GM23248 (cell line): ENCODE measurements at places on chromosomes 12 and 14. TPM values are rescaled to one million over a fixed set of nuclear protein-coding genes. Genes with fewer than 3 reads are reported as not detected.

- DNase-seq: peak; percentile 18
- no peaks in the 10 kb centered on the region for H3K36me3 ChIP-seq
- no peak overlapping the region for H3K27ac ChIP-seq
- peaks cover 26% of the 10 kb centered on the region for H3K27me3 ChIP-seq
Measured at GRCh38 chr14:88791629-88792472, 902 bp downstream of the EML5 start.

DNA sequence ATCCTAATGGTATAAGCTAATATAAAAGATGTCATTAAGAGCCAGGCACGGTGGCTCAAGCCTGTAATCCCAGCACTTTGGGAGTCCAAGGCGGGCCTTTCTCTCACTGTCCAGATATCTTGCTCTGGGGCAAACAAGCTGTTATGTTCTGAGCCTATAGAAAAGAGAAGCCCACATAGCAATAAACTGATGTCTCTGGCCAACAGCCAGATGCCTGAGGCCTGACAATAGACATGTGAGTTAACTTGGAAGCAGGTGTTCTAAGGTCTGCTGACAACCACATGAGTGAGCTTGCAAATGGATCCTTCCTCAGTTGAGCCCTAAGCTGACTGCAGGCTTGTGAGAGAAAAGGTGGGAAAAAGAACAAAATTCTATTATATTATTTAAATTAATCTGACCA, 25.0 kb downstream of the YAF2 start:
- peaks cover 18% of the 10 kb centered on the region for H3K4me1 ChIP-seq
- DNase-seq: no peak
- peaks cover 9% of the 10 kb centered on the region; the same call in 1 of the 2 replicates for H3K36me3 ChIP-seq
- H3K27me3 ChIP-seq: no peaks in the 10 kb centered on the region
- H3K4me3 ChIP-seq: no peak overlapping the region

MMP17 gene
- total RNA-seq: 36.5 and 52.1 TPM in 2 replicates

DNA sequence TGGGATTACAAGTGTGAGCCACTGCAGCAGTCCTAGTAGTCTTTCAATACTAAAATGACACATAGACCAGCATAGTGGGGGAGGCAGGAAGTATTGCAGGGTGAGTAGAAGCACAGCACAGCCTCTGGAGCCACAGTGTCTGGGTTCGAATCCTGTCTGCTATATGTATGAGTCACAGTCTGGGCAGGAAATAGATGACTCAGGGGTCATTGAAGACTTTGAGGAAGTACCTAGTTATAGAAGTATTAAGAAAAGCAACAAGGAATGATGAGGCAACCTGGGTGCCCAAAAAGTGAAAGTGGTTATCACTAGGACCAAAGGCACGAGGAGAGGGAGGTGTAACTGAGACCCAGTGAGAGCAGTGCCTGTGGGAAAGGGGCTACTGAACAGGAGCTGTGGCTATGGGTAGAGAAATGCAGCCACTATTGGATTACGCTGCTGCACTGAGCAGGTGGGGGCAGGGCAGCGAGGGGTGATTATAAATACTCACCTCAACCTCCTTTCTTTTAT, 124.0 kb downstream of the PDE3A start:
- H3K27ac ChIP-seq: peak overlapping the region; percentile 47
- H3K4me3 ChIP-seq: no peak overlapping the region
- H3K36me3 ChIP-seq: no peaks in the 10 kb centered on the region
- no peaks in the 10 kb centered on the region for H3K27me3 ChIP-seq
- peaks cover 62% of the 10 kb centered on the region for H3K4me1 ChIP-seq
- peak; percentile 76 for DNase-seq

GPR162 gene
- 0.51 and 2.8 TPM in 2 replicates for total RNA-seq

DNA sequence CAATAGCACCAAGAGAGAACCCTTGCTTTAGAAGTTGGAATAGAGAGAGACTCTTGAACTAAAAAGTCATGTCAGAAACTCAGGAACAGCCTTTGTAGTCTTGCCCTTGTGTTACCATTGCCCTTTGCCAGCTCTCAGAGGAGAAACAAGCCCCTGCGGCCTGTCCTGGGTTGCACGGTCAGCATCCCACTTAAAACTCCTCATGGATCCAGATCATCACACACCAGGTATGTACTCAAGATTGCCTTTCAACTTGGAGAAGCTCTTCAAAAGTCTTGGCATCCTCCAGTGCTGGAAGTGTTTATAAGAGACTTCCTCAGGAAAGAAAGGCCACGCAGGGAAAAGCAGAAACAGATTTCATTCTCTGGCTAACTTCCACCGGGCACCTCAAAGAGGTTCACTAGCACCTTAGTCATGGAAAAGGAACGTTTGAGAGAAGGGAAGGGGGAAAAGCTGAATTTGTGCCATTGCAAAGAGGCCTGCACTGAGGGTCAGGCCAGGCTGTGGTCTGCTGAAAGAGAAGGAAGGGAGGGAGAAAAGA, 594.2 kb downstream of the MED13L start:
- DNase-seq: no peak
- no peaks in the 10 kb centered on the region for H3K27me3 ChIP-seq
- no peak overlapping the region for H3K27ac ChIP-seq
- H3K4me3 ChIP-seq: no peak overlapping the region
- H3K36me3 ChIP-seq: no peaks in the 10 kb centered on the region

PCNX4 gene
- 44.3 and 95.1 TPM in 2 replicates for total RNA-seq

TMEM229B gene
- 0.65 and 1.1 TPM in 2 replicates for total RNA-seq

TAS2R7 gene
- total RNA-seq: not detected in 2 replicates

DBX2 gene
- total RNA-seq: not detected in 2 replicates

- no peaks in the 10 kb centered on the region for H3K4me1 ChIP-seq
- no peak for DNase-seq
- peaks cover 6% of the 10 kb centered on the region; the same call in 1 of the 2 replicates for H3K27me3 ChIP-seq
- H3K4me3 ChIP-seq: no peak overlapping the region
- no peak overlapping the region for H3K27ac ChIP-seq
Measured at GRCh38 chr12:58161773-58162172, 220.4 kb downstream of the ATP23 start.

- H3K4me1 ChIP-seq: no peaks in the 10 kb centered on the region
- H3K4me3 ChIP-seq: no peak overlapping the region
- H3K36me3 ChIP-seq: no peaks in the 10 kb centered on the region
- H3K27ac ChIP-seq: no peak overlapping the region
- DNase-seq: no peak
Measured at GRCh38 chr12:130576371-130576816, 139.7 kb downstream of the RIMBP2 start.

DNA sequence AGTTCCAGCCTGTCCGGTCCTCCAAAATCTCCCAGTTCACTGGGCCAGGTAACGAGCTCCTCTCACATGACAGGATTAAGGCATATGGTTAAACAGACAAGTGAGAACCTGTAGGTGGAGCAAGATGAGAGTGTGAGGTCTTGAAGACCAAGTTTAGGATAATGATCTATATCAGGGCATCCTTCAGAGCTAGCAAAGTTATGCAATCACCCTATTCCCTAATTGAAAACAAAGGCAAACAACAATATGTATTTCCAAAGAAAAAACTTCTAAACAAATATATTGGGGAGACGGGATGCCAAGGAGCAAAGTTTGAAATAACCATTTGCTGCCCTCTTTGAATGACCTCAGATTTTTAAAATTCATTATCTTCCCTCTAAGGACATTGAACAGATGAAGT, 571.2 kb downstream of the BCL11B start:
- H3K4me3 ChIP-seq: no peak overlapping the region
- no peak overlapping the region for H3K27ac ChIP-seq
- no peaks in the 10 kb centered on the region for H3K4me1 ChIP-seq
- no peaks in the 10 kb centered on the region for H3K36me3 ChIP-seq
- DNase-seq: no peak

- no peak for DNase-seq
- H3K27me3 ChIP-seq: no peaks in the 10 kb centered on the region
- H3K27ac ChIP-seq: no peak overlapping the region
- no peak overlapping the region for H3K4me3 ChIP-seq
- no peaks in the 10 kb centered on the region for H3K4me1 ChIP-seq
Measured at GRCh38 chr12:119826661-119827445, 50.3 kb downstream of the CIT start.

GRCh38 chr14:72924337-72924736, 1.9 kb upstream of the DCAF4 start:
- no peaks in the 10 kb centered on the region for H3K27me3 ChIP-seq
- no peak for DNase-seq
- no peak overlapping the region for H3K4me3 ChIP-seq
- no peak overlapping the region for H3K27ac ChIP-seq
- H3K36me3 ChIP-seq: no peaks in the 10 kb centered on the region

GRCh38 chr12:56884421-56884820, 49.8 kb downstream of the SDR9C7 start:
- H3K36me3 ChIP-seq: no peaks in the 10 kb centered on the region
- peaks cover 11% of the 10 kb centered on the region; the same call in 1 of the 2 replicates for H3K27me3 ChIP-seq
- H3K27ac ChIP-seq: no peak overlapping the region
- peaks cover 16% of the 10 kb centered on the region for H3K4me1 ChIP-seq
- peak; percentile 62 for DNase-seq
- H3K4me3 ChIP-seq: no peak overlapping the region

DNA sequence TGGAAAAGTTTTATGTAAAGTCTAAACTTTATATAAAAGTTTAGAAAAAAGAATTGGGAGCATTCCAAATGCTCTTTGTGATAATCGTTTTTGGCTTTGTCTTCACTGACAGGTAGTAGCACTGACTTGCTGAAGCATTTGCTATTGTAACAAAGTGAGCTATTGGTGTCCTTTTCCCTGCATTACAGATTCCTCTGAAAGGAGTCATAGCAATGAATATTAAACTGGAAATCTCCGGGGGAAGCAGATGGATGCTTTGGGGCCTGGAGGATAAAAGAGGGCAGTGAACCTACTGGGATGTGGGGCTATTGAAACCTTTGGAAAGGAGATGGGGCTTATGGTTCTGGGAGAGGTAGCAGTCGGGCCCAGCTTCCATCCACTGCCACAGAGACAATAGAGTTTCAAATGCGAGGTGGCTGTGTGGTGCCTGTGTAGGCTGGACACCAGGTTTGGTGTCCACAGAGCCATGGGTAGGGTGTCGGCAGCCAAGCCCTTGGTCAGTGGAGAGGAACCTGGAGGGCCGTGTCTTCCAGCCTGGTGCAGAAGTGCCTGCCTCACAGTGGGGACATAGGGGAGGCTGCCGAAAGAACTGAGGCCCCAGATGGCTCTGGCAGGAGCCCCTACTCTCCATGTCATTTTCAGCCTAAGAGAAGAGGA, 10.1 kb downstream of the GSG1 start:
- H3K36me3 ChIP-seq: no peaks in the 10 kb centered on the region
- peak; percentile 74 for DNase-seq
- no peaks in the 10 kb centered on the region for H3K27me3 ChIP-seq
- H3K4me3 ChIP-seq: no peak overlapping the region

DNA sequence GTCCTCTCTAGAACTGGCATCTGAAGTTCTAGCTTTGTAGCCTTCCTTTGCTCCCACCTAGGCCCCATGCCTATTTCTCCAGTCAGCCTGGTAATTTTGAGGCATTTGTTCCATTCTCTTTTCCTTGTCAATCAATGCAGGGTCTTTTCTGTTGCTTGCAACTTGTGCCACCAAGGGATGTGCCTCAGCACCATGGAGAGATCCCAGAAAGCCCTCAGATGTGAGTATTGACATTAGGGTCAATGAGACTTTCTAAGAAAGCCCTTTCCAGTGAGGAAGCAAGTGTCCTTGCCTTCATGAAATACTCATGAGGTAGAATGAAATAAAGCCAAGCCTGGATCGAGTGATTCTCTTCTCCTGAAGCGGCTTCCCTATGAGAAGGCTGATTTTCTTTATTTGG, 213.9 kb downstream of the SLC15A4 start:
- DNase-seq: no peak

DNA sequence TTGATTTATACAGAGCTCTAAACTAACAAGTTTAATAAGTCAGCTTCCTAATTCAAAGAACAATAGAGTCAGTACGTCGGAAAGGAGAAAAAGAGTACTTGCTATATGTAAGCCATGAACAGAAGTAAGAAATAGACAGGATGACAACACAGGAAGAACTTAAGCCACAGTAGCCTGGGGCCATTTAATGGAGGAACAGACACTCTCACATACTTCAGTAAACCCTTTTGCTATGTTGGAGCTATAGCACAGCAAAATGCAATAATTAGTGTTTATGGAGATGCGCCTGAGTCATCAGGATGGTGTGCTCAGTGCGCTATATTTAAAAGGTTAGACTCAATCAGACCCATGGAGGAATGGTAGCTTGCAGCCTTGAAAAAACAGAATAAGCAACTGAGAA, 61.0 kb downstream of the SRGAP1 start:
- DNase-seq: no peak
- H3K27me3 ChIP-seq: no peaks in the 10 kb centered on the region
- H3K4me1 ChIP-seq: no peaks in the 10 kb centered on the region
- H3K27ac ChIP-seq: no peak overlapping the region
- H3K36me3 ChIP-seq: no peaks in the 10 kb centered on the region
- no peak overlapping the region for H3K4me3 ChIP-seq

MLF2 gene
- 252 and 313 TPM in 2 replicates for total RNA-seq

DNA sequence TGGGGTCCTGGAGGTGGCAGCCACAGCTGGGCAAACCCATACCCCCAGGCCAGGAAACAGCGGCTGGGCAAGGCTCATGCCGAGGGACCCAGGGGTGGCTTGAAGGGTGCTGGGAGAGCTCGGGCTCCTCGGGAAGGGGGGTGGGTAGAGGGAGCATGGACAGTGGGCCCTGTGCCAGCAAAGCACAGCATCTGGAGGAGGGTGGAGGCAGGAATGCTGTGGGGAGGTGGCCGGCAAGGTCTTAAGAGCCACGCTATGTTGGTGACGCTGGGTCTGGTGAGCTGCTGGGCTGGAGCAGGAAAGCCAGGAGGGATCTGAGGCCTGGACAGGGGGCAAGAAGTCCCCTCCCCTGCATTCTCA, 48.2 kb upstream of the DLK1 start:
- H3K27me3 ChIP-seq: peaks cover 34% of the 10 kb centered on the region
- H3K4me3 ChIP-seq: no peak overlapping the region
- no peak for DNase-seq
- 0 out of 2 replicates have a peak, but pooled peaks cover 6% of the 10 kb centered on the region for H3K4me1 ChIP-seq
- no peak overlapping the region for H3K27ac ChIP-seq

DNA sequence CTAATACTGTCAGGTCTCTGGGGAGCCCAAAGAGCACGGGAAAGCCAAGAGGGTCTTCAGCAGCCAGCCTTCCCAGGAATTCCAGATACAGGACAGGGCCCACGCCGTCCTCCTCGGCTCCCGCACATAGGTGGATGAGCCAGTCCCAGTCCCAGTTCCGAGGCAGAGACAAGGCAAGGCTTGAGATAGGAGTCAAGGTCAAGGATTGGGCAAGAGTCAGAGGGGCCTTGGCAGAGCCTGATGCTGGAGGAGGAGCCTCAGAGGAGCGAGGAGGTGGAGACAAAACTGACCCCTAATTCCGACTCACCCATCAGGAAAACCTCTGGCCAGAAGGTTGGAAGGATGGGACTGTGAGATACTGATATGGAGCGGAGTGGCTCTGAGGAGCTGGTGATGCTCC, 21.0 kb downstream of the KRT80 start:
- H3K4me1 ChIP-seq: no peaks in the 10 kb centered on the region; the same call in 1 of the 2 replicates
- no peak overlapping the region for H3K27ac ChIP-seq
- no peaks in the 10 kb centered on the region for H3K27me3 ChIP-seq
